ENCODE measurements at places on chromosomes 7 and 10.

GRCh38 chr7:155097338-155097737, 27.2 kb downstream of the HTR5A start:
- no peak for DNase-seq

DNA sequence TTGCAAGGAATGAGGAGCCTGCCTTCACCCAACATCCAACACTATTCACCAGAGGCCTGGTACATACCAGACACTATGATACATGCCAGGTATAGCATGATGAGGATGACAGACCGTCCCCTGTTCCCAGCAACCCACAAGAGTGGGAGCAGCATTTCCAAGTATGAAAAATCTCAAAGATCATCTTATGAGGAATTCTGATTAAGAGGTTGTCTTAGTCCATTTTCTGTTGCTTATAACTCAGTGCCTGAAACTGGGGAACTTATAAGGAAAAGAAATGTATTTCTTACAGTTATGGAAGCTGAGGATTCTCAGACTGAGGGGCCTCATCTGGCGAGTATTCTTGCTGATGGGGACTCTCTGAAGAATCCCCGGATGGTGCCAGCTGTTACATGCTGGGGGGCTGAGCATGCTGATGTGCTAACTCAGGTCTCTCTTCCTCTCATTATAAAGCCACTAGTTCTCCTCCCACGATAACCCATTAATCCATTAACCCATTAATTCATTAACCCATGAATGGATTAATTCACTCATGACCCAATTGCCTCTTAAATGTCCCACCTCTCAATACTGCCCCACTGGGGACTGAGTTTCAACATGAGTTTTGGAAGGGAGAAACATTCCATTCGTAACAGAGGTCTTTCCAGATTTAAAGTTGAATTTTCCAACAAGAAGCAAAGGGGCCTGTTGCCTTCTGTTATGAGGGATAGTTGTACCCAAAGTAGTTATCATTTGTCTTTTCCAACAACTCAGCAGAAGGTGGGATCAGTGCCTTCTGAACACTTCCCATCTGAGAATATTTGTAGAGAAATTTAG, 173.9 kb downstream of the HERPUD2 start:
- no peak for DNase-seq

DNA sequence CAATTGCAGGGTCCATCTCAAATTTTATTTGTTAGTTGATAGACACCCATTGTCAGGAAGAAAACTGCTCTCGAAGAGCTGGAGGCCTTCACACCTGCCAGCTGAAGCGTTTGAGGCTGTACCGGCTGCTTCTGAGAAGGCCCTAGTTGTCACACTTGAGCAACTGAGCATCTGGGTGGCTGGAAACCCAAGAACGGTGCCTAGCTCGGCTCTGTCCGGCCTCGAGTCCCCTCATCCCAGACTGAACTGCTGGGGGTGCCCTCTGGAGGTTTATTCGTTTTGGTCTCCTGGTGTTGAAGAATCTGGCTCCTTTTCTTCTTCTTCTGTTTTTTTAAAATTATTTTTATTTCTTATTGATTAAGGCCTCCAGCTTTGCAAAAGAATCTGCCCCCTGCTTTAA, 59.3 kb upstream of the EXOC6 start:
- DNase-seq: no peak

- DNase-seq: no peak
Measured at GRCh38 chr10:101140084-101140949, 9.2 kb downstream of the TLX1 start.

DNA sequence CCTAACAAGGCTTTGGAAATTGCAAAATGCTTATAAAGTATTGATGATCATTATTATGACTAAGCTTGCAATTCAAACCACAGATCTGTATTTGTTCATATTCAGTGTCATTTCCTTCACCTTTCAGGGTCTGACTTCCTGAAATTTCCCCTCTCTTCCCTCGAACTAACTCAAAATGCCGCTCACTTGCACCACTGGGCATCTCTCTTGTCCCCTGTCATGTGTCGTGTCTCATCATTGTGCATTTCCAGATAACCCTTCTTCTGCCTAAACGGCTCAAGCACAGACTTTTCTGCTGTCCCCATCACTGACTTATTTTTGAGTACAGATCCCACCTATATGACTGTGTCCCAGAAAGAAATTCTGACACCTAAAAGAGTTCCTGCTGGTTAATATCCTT, 41.0 kb upstream of the CELF2 start:
- no peak for DNase-seq

GRCh38 chr10:122849900-122850605, 4.4 kb upstream of the CUZD1 start:
- DNase-seq: no peak

DNA sequence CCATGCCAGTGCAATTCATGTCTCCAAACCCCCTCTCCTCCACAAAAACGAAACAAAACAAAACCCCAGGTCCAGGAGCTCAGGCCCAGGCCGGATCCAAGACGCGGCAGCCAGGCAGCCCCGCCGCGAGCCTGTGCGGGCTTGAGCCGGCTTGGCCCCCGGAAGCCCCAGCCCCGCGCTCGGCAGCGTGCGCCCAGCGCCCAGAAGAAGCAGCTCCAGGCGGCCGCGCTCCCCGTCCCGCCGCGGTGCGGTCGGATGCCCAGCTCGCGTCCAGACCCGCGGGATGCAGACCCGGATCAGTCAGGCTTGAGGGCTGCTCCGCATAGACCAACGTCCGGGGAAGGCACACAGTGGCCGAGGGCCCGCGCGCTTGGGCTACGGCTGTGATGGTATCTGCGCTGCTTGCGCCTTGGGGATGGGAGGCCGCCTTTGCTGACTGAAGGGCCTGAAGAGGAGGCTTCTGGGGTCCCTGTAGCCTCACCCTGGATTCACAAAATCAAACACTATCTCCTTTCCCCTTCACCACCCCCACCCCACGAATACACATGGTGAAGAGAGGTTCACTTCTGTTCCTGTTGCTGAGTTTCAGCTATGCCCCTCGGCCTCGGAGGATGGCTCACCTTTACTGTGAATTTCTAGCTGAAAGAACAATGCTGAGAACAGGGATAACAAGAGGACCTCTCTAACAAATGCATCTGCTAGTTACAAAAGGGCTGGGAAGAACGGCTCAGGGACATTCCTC, 79.9 kb upstream of the EN2 start:
- DNase-seq: no peak

DNA sequence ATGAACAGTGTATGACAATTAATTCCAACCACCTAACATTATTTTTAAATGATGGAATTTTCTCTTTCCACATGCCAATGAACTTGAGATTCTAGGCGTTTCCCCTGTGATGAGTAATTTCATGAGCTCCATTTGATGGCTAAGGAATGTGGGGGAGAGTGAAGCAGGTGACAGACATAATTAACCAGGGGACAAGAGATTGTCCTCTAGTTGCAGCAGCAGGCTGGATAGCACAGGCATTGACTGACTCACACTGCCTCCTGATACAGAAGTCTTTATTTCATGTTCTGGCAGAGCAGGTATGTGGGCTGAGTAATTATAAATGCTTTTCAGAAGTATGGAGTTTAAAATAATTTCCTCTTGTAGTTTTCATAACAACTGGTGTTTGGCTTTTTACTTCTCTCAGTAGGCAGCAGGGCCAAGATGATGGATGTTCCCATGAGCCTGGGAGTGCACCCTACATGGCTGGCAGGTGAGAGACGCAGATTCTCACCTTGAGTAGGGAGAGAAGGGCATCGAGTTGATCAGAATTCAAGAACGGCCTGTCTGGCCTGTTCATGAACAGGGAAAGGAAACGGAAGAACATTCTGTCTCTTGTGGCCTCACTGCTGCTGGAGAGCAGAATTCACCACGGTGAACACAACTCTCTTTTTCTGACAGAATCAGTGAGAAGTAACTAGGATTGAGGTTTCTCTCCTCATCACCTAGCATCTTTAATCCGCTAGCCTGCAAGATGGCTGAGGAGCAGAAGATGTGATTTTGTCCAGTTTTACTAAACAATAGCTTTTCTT, 118.8 kb downstream of the AOAH start:
- no peak for DNase-seq

DNA sequence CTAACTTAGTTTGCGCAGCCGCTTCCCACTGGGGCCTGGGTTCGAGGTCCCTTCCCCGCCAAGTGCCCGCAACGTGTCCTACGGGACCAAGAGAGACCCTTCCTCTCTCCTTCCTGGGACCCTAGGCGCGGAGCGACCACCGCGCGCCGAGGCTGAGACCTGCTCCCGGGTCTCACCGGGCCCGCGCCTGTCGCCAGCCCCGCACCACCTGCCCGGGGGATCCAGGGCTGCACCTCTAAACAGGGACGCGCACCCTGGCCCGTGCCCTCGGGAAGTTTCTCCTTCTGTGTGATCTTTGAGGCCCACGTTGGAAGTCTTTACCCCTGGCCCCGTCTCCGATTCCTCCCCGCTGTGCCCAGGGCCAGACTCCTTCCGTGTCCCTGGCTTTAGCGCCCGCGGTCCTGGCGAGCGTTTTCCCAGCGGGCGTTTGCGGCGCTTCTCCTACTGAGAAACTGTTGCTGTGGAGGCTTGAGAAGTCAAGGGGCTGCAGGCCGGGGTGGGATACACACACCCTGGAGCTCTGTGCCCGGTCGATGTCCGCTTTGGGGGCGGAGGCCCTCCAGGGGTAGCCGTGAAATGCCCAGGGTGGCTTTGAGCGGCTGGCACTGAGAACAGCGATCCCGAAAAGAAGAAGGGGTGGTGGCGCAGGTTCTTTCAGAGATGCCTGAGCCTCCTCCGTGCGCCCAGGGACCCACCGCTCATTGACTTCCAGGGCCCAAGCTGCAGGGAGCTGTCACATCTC, 575 bp downstream of the PLPP4 start:
- no peak for DNase-seq

GRCh38 chr10:111017098-111017497, 59.7 kb upstream of the ADRA2A start:
- DNase-seq: no peak

DNA sequence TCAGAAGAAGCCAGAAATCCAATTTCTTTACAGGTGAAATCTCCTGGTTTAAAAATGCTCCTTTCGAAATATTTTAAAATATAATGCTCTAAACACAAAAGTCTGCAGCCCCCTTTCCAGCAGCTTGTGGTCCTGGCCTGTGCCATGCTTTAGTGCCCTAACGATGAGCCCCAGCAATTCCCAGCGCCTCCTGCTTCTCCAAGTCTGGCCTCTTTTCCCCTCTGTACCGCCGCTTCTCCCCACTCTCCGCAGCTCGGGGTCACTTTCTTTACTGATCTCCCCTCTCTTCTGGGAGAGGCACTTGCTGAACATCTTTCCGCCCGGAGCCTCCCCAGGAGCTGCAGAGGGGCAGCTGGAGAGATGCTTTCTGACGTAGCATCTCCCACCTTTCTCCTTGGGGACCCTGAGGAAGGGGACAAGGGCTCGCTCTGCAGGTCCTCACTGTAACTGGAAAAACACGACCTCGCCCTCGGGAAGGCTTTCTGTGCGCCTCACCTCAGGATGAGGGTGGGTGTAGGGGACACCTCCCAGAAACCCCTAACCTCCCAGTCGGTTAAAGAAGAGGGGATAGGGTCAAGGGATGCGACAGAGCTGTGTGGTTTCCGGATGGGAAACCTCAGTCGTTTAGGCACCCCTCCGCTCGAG, 565 bp upstream of the INA start:
- no peak for DNase-seq

DNA sequence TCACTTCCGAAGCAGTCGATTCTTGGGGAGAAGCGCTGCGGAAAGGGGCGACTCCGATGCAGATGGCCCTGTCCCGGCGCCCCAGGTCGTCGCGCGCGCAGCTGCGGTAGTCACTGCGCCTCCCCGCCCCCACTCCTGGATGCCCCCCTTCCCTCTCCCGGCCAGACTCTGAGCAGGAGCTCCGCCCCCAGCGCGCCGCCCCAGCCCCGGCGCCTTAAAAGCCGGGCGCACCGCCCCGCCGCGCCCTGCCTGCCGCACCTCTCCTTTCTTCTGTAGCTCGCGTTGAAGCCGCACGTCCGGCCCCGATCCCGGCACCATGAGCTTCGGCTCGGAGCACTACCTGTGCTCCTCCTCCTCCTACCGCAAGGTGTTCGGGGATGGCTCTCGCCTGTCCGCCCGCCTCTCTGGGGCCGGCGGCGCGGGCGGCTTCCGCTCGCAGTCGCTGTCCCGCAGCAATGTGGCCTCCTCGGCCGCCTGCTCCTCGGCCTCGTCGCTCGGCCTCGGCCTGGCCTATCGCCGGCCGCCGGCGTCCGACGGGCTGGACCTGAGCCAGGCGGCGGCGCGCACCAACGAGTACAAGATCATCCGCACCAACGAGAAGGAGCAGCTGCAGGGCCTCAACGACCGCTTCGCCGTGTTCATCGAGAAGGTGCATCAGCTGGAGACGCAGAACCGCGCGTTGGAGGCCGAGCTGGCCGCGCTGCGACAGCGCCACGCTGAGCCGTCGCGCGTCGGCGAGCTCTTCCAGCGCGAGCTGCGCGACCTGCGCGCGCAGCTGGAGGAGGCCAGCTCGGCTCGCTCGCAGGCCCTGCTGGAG, at the start of gene INA:
Gene INA (plus strand): TSS at position 243 of the 817 bp plus-strand sequence. CDS start 74 bp downstream, at position 317.
- DNase-seq: no peak

- DNase-seq: no peak
Measured at GRCh38 chr10:29731760-29732159, 97.0 kb upstream of the SVIL start.

DNA sequence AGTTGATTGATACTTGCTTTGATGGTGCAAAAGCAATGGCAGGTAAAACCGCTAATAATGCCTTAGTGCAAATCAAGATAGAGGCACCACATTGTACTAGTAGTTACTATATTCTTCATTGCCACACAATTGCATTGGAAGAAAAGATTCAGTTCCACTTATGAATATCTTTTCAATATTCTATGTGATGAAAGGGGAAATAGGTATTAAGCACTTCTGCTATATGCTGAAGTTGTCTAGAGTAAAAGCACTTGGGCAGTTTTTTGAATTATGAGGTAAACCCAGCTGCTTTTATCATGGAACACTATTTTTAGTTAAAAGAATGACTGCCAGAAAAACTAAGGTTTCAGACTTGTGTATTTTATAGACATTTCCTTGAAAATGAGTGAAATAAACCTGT, 15.5 kb downstream of the ENTPD7 start:
- no peak for DNase-seq

DNA sequence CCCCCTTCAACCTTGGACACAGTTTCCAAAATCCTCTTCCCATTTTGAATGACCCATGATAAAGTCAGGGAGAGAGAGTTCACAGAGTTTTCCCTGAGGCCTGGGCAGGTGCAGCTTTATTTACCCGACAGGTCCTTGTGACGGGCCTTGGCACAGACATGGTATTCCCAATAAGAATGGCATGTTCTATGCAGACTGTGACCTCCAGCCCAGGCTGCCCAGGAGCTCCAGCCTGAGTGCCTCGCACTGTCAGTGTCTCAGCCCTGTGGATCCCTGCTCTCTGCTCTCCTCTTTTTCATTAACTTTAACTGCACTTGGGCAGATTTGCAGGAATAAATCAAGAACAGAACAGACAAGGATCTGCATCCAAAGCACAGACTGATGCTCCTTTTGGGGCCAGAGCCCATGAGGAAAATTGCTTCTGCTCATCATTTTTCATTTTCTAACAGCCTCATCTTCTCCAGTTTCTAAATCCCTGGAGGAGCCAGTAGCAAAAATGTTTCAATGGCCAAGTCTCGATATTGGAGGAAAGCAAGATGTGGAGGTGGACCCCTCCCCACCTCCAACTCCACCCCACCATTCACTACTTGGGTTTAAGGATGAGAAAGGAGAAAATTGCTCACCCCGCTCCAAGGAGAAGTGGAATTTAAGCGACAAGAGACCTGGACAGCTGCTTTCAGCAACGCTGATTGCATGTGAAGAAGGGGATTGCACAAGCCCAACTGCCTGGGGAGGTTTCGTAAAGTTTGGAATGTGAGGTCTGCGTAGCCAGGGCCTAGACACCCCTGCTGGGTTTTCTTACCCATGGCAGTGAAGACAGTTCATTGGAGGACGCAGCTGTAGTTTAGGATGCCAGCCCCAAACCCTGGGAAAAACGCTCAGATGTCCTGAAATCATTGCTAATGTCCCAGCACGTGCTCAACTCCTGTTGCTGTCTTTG, 225.9 kb downstream of the WDR11 start:
- DNase-seq: no peak

Measured in CD4-positive, alpha-beta T cell treated with Interleukin-21 for 1 hour (primary cell).